ELF-1 (cell line): ENCODE measurements at places on chromosomes 4 and X.

GRCh38 chrX:53088136-53088974, 5.6 kb upstream of the KANTR start:
- peak; percentile 96 for DNase-seq

DNA sequence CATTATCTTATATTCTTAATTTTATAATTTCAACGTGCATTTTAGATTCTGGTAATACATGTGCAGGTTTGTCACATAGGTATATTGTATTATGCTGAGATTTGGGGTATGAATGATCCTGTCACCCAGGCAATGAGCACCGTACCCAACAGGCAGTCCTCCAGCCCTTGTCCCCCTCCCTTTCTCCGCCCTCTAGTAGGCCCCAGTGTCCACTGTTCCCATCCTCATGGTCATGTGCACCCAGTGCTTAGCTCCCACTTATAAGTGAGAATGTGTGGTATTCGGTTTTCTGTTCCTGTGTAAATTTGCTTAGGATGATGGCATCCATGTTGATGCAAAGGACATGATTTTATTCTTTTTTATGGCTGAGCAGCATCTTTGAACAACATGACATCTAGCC, 70.6 kb downstream of the RNF150 start:
- DNase-seq = no peak

- no peak for DNase-seq
These were observed 2256.1 kb upstream of the AGA start for GRCh38 chr4:179698321-179698720.

DNA sequence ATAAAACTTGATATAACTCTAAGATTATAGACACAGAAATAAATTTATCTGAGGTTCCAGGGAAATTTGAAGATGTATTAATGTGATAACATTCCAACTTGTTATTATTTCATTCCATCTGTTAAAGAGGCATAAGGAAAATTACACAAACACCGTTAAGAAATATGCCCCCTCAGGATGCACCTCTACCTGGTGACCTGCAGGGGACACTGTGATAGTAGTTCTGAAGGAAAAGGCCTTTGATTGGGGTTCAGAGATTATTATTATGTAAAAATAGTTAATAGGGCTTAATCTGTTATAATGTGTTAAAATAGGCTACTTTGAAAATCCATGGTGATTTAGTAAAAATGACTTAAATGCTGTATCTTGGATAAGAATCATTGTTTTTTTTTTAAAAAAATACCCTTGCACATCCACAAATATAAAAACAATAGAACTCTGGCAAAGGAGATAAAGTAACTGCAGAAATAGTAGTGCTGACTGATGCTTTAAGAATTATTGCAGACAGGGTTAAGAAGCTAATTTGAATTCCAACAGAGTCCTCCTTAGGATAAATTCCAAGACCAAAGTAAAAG, 6.1 kb upstream of the ABRAXAS1 start:
- no peak for DNase-seq

GRCh38 chr4:98864560-98864959, 64.4 kb downstream of the EIF4E start:
- no peak for DNase-seq

DNA sequence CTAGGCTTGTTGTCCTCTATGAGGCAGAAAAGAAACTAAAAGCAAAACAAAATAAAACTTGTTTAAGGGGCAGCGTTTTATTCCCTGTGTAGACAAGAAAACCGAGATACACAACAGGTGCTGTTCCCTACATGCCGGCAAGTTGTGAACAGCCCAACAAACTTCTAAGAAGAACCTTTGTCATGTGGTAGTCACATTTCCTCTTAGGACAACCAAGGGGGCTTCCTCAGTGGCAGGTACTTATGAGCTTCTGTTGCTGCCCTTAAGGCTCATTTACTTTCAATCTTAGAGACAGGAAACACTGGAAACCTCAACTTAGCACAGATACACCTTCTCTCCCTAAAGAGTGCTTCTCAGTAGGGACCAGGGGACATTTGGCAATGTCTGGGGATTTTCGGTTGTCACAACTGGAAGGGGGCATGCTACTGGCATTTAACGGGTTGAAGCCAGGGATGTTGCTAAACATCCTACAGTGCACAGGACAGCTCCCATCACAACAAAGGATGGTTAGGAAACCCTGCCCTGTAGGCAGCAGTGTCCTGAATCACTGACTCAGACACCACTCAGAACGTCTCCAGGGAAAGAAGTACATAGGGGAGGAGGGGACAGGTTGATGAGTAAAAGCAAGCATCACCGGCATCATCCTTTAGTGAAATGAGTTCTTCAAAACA, 111.0 kb downstream of the ASB9 start:
- DNase-seq = no peak

DNA sequence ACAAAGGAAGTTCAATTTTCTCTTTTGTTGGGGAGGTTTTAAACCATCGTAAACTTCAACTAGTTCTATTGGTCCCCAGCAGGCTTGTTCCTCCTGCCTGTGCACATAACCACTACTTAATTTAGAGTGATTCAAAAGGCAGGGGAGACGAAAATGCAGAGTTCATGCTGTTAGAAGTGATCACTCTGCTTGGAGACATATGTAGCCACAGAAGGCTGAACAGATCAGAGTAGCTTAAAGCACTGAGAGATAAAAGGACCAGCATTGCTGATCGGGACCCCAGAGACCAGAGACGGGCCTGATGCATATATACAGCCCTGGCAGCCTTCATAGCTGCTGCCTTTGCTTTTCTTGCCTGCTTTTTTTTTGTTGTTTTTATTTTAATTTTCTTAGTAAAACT, 662.0 kb upstream of the CPEB2 start:
- no peak for DNase-seq

GRCh38 chr4:153438916-153439756, 27.0 kb upstream of the TMEM131L start:
- DNase-seq = no peak

- no peak for DNase-seq
These were observed 525.9 kb upstream of the ZFP42 start for GRCh38 chr4:187469627-187470026.

DNA sequence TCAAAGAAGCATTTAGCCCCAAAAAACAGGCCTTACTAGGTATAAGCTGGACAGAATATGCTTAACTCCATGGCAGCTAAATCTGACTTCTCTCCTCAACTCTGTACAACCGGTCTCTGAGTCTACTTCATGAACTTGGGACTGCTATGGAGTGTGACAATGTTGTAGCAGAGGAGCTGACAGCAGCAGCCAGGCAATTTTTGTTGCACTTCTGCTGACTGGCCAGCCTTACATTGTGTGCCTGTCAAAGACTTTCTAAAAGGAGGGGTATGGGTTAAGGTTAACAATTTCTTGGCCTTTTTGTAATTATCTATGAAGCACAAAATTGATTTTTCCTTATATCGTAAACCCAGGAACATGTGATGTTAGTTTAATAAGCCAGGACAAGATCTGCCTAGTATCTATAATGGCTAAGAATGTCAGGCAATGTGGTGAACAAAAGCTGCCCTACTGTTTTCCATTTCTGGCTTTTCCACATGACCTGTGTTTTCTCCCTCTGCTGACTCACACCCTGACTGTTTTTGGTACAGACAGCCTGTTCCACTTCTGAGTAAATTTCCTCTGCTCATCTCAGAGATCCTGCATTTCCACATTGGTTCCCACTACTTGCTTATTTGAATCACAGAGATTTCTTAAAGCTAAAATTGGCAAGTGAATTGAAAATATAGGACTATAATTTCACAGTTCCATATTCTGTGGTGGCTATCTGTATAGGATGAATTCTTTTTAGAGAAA, 9.3 kb downstream of the NOX1 start:
- peak; percentile 6 for DNase-seq

GRCh38 chr4:82765134-82765533, 33.5 kb downstream of the SCD5 start:
- DNase-seq = no peak

- DNase-seq = no peak
These were observed 43.6 kb upstream of the PHOX2B start for GRCh38 chr4:41792166-41792565.
